GM04504 (cell line): ENCODE measurements at places on chromosomes 1 and 21.
A peak's percentile ranks its signal among the peaks of the same experiment; 100 is the strongest.

GRCh38 chr1:94723463-94723862, 96.7 kb upstream of the SLC44A3 start:
- no peak for DNase-seq

- DNase-seq, result no peak
Measured at GRCh38 chr21:44947930-44948331, 8.1 kb downstream of the SLX9 start.

DNA sequence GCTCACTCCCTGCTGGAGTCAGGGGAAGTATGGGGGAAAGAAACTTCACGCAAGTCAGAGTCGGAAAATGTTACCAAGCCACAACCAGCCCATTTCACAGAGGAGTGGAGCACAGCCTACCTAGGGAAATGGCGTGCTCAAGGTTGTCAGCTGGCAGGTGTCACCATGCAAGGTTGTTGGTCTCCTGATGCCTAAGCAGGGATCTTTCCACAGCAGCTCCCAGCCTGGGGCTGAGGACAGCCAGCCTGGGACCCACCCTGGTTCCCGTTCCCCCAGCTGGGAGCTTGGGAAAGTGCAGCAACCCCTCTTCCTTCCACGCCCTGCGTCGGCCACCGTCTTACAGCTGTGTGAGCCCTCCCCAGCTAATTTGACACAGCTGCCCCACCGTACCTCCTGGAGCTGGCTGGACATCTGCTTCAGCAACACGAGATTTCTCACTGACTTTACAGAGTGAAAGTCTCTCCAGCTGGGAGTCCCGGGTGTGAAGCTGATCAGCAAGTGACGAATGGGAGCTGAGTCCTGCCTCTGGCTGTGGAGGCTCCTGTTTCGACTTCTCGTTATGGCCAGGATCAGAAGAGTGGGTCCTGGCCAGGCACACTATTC, 224.6 kb upstream of the RAB4A start:
- DNase-seq, result no peak

DNA sequence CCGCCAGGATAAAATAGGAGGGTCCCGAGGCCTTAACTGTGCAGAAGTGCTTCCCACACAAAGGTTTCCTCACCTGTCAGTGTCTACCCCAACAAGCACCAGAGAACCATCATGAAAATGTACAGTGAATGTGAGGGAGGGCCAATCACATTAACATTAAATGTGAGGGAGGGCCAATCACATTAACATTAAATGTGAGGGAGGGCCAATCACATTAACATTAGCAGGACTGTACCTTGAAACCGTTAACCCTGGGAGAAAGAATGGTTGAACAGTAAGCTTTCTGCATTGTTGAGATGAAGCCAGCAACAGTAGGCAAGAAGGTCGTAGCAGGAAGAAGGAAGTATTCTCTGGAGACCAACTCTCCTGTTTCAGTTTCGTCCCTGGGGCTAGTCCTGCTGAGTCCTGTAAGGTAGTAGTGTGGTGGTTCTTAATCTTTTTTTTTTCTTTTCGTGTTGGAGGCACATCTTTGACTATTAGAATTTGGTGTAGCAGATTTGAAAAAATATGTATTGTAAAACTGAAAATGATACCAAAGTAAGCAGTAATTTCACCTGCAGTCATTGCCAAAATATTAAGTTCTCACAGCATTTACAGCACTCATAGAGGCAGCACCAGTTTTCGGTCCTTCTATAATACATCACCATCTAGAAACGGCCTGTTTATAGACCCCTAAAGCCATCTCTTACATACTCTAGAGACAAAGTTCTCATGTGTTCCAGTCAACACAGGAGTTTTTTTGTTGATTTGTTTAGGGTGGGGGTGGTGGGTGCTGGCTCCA, 98.6 kb upstream of the PPP2R5A start:
- DNase-seq, result no peak

DNA sequence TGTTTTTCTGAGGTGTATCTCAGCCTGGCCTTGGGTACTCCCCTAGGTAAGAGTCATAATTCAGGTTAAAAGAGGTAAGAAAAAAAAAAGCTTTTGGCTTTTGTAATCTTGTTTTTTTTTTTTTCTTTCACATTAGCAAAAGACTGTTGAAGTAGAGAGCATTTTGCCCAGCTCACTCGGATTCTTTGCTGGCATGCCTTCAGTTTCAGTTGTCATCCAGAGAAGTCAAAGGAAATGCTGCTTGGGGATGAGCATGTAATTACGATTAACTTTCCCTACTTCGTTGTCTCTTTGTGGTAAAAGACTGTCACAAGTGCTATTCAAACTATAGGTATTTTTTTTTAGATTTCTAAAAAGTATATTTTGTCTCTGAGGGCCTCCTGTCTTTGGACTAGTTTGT, 6.3 kb downstream of the BACH1 start:
- no peak for DNase-seq

DNA sequence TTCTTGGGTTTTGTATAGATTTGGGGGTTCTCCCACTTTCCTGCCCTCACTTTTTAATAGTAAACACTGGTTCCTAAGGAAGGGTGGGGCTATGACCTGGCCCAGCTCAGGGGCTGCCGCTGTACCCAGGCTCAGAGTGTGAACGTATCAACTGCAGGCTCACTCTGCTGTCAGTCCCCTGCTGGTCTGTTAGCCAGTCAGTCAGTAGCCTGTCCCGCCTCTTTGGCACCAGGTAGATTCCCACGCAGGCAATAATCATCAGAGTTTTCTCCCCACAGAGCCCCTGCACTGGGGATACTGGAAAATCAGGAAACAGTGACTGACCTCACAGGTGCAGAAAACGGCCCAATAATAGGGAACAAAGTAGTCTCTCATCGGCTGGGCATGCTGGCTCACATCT, 15.0 kb upstream of the ALPL start:
- no peak for DNase-seq

DNA sequence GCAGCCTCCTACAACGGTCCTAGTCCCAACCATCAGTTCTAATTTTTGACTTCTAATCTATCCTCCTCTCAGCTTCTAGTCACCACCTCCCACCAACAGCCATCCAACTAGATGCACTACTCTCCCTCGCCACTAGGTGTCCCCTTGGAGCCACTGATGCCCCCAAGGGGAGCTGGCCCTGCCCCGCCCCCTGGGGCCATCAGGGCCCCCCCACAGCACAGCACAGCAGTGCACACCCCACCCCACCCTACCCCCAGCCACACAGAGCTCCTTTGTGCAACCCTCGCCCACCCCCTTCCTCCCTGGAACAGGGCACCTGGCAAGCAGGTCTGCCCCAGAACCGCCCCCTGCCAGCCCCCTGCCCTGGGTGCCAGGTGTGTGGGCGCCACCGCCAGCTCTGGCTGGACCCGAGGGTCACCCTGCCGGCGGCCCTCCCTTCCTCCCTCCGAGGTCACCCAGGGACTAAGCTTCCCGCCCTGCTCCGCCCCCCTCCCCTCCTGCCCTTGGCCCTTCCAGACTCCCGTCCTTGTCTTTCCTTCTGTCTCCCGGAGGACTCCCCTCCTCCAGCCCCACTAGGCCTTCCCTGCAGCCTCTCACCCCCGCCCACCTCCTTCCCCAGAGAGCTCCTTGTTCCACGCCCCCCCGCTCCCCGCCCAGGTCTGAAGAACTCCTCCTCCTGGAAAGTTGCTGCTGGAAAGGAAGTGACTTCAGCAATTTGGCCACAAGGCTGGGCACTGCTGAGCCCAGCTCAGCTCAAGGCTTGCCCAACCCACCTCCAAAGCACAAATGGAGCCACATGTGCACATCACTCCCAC, 47.0 kb downstream of the AHDC1 start:
- DNase-seq, result peak; percentile 92

DNA sequence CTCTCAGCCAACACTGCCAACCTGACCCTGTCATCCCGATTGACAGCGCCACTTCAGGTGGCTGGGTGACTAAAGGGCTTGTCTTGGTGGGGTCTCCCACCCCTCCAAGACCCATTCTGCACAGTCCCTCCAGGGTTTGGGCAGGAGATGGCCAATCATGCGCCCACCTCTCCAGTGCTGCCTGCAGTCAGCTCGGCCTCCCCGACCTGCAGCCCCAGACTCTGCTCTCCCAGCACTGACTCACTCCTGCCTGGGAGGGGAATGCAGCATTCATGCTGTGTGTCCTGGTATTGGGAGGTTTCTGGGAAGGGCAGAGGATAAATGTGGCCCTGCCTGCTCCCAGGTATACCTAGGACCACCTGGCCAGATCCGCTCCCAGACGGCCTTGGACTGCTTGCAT, 9.7 kb downstream of the TMEM81 start:
- no peak for DNase-seq

GRCh38 chr1:192697771-192698170, 61.8 kb downstream of the RGS13 start:
- no peak for DNase-seq

GRCh38 chr21:44913425-44914175, 7.1 kb downstream of the ITGB2 start:
- DNase-seq, result no peak

DNA sequence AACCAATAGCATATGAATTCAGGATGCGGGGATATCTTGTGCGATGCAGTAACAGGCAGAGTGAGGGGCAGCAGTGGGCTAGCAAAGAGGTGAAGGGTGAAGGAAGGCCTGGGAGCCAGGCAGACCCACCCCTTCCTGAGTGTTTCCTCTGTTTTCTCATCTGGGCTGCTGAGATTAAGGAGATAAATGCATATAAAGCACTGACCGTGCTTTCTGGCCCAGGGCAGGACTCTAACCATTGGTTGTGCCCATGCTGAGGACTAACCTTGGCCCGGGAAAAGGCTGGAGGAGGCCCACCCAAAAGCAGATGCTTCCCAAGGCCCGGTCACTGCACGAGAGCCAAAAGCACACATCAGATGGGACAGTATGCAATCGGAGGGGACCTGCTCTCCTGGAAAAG, 87.6 kb downstream of the PSMG1 start:
- DNase-seq, result no peak

DNA sequence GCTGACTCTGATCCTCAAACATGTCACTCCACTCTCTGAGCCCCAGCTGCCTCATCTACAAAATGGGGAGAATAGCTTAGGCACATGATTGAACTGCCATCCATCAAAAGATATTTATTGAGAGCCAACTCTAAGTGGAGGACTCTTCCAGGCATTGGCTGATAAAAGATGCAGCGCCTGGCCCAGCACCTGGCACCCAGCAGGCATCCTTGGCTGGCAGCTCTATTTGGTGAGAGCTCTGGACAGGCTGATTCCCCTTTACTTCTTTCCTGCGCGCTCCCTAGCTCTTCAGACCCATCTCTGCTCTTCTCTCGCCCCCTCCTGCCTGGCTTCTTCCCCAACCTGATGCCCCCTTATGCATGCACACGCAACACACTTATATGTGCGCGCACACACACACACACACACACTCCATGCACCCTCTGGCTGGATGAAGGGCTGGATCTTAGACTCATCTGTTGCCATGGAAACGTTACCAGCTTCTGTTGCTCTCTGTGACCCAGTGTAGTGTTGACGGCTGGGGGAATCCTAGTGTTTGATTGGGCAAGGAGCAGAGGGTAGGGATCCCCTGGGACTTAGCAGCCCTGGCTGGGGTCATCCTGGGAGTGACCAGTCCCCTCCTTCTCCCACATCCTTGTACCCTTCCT, 49.3 kb downstream of the VWA5B1 start:
- no peak for DNase-seq

DNA sequence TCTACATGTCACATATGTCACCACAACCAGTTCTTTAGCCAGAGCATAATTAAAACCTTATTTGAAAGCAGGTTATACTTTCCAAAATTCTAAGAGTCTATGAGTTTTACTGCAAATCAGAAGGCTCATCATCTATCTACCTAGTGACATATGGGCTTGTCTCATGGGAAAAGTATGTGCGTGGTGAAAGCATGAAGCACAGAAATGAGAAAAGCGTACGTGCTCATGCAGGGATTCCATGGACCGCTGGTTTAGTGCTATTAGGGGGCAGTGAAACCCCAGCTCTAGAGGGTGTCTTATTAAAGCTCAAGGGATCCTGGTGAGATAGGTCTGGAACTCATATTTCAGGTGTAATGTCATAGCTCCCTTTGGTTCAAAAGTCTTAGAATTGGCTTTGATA, 50.2 kb downstream of the FAM163A start:
- no peak for DNase-seq
